ENCODE measurements at places on chromosomes 7 and 10. TPM values are rescaled to one million over a fixed set of nuclear protein-coding genes. Genes with fewer than 3 reads are reported as not detected.

ITGA8 gene
- 0.25 TPM for total RNA-seq

ZNF804B gene
- total RNA-seq = not detected

IFIT1 gene
- total RNA-seq = 5.3 TPM

CPXM2 gene
- total RNA-seq = 4.9 TPM

CLRN3 gene
- total RNA-seq = not detected

IDI2 gene
- total RNA-seq = not detected

BBIP1 gene
- 26.7 TPM for total RNA-seq

FZD8 gene
- 23.8 TPM for total RNA-seq

PTN gene
- total RNA-seq = not detected

HOXA13 gene
- total RNA-seq = not detected

PPIF gene
- 20.8 TPM for total RNA-seq

GDF2 gene
- total RNA-seq = not detected

MKX gene
- total RNA-seq = 0.19 TPM

KCNK18 gene
- total RNA-seq = not detected

SPOCK2 gene
- 0.32 TPM for total RNA-seq

AS3MT gene
- total RNA-seq = 1.1 TPM

TMEM130 gene
- total RNA-seq = not detected

ANKRD61 gene
- total RNA-seq = not detected

PLPP4 gene
- 0.16 TPM for total RNA-seq

BLNK gene
- not detected for total RNA-seq

WASHC2C gene
- total RNA-seq = 51.4 TPM

OIT3 gene
- 0.13 TPM for total RNA-seq

OR6B1 gene
- not detected for total RNA-seq

TMEM225B gene
- not detected for total RNA-seq

CALHM1 gene
- total RNA-seq = not detected

C10orf62 gene
- total RNA-seq = 0.06 TPM

CPA1 gene
- total RNA-seq = not detected

KCNIP2 gene
- total RNA-seq = 0.31 TPM

SCIN gene
- 0.13 TPM for total RNA-seq

LMBR1 gene
- 141 TPM for total RNA-seq

FEZF1 gene
- not detected for total RNA-seq

ANKRD1 gene
- 1,685 TPM for total RNA-seq

STRIP2 gene
- 2.8 TPM for total RNA-seq

OR9A2 gene
- not detected for total RNA-seq

PTEN gene
- 64.8 TPM for total RNA-seq

STAG3 gene
- total RNA-seq = 0.25 TPM

GJC3 gene
- total RNA-seq = 0.16 TPM

NME8 gene
- not detected for total RNA-seq

LIPK gene
- total RNA-seq = not detected

HIP1 gene
- 25.7 TPM for total RNA-seq

TRIP6 gene
- total RNA-seq = 62.6 TPM

Data from bladder microvascular endothelial cell (primary cell).